ENCODE measurements at places on chromosomes 4 and X.

- peak; percentile 58 for DNase-seq
Observed at GRCh38 chr4:75895744-75896314, 6.4 kb downstream of the PPEF2 start.

DNA sequence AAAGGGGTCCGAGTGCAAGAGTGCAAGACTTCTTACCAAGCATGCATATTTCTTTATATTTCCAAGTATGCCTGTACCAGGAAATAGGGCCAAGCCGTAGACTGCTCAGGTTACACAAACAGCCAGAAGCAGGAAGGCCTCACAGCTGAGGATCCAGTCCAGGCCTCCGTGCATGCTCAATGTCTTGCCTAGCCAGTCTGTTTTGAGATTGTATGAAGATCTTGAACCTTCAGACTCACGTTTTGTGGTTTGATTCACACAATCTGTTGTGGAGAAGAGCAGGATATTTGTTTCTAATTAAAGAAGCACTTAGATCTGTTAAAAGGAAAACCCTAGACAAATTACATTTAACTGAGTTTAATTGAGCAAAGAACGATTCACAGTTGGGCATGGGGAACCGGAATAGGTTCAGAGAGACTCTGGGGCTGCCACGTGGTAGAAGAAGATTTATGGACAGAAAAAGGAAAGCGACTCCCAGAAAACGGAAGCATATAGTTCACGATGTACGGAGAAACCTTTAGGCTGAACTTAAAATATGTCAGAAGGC, 1.2 kb downstream of the MGST2 start:
- no peak for DNase-seq

DNA sequence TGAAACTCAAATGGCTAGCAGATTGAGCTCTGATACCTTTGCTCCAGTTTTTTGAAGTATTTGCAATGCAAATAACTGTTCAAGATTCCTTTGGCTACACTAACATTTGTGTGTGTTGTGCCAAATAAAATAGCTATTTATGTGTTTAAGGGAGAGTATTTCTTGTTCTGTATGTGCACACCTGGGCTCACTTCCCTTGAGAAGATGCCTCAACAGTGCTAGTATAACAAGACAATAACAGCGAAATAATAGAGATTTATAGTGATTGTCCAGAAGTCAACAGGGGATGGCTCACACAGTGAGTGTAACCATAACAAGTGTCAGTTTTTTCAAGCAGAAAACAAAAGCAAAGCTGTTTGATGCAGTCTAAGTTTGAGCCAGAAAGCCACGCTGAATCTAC, 460.5 kb downstream of the CENPC start:
- no peak for DNase-seq

GRCh38 chrX:107678957-107679740, 50.8 kb downstream of the PRPS1 start:
- no peak for DNase-seq

DNA sequence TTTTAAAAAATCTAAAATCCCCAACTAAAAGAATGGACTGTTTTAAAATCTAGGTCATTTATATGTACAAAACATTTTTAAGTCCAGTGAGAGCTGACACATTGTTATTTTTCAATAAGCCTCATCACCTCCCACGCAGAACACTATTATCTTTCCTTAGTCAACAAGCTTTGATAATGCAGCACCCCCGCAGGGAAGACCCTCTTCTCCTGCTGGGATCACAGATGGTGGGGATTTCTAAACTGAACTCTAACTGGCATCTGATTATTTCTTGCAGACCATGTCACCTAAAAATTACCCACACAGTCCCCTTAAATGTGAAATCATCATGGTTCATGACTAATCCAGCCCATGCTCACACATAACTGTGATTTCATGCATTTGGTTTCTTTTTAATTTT, 11.6 kb downstream of the SYTL4 start:
- DNase-seq: no peak

- DNase-seq: no peak
Observed at GRCh38 chrX:110966839-110967238, 129.2 kb upstream of the PAK3 start.

DNA sequence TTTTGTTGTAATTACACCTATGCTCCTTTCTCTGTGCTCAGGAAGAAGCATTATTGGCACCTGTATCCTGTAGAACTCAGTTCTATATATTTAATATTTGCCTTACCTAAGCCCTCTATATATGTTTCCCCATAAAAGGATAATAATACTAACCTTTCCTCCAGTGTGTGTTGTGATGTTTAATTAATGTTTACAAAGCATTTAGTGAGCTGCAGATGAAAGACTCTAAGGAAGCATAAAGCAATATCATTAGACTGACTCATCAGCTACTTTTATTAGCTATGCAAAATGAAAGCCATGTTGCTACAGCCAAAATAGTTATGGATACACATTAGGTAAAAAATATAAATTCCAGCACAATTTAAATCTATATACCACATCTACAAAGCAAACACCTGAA, 93.6 kb upstream of the PTPN13 start:
- no peak for DNase-seq

GRCh38 chrX:134484039-134484438, 24.1 kb downstream of the HPRT1 start:
- DNase-seq: no peak
